ENCODE measurements at places on chromosomes 2 and 18. TPM values are rescaled to one million over a fixed set of nuclear protein-coding genes. Genes with fewer than 3 reads are reported as not detected.

DNA sequence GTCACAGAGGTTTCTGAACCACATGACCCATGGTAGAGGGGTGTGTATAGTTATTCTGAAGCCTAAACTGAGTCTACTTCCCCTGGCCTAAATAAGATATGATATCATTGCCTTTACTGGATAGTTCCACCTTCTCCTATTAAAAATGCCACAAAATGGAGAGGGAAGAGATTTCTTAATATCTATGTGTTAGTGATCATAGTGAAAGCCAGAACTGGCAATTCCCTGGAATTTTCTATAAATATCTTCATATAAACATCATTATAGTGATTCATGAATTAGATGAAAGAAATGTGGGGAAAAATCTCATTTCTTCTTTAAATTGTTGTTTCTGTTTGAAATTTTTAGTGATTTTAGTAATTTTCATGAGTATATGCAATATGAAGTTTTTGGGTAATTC is 45.8 kb downstream of the TSHZ1 start:
- no peak for DNase-seq

DNA sequence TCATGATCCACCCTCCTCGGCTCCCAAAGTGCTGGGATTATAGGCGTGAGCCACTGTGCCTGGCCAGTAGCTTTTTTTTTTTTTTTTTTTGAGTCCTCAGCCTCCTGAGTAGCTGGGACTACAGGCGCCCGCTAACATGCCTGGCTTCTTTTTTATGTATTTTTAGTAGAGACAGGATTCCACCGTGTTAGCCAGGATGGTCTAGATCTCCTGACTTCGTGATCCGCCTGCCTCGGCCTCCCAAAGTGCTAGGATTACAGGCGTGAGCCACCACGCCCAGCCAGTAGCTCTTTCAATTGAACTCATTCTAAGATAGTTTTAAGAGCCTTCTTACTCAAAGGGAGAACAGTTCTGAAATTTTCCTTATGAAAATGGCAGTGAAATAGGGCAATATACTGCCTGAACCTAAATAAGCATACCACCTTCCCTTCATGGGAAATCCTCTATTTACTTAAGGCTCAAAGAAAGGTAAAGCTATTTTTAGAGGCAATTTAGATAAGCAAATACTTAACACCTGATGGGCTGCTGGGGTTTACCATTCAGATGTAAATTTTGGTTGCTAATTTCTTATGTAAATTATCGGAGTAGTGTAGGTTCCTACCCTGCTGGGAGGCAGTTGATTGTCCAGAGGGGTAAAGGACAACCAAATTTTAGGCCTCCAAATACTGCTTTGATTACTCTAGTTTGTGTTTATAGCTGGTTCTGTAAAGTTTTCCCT is 144.7 kb downstream of the GREB1L start:
- no peak for DNase-seq

DNA sequence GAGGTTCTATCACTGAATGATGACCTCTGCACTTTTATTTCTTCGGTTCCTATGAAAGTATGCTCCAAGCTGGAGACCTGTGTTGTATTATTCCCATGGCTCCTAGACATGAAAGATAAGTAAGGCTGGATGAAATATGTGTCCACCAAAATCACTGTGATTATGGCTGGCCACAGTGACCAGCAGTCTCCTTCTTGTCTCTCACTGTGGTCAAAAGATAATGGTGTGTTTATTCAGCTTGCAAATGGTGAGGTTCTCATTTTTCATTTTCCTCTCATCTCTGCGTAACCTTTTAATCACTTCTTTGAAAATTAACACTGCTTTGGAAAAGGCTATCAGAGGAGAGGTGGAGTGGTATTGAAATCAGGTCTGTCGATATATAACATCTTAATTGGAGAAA is 107.8 kb upstream of the DAPL1 start:
- no peak for DNase-seq

DNA sequence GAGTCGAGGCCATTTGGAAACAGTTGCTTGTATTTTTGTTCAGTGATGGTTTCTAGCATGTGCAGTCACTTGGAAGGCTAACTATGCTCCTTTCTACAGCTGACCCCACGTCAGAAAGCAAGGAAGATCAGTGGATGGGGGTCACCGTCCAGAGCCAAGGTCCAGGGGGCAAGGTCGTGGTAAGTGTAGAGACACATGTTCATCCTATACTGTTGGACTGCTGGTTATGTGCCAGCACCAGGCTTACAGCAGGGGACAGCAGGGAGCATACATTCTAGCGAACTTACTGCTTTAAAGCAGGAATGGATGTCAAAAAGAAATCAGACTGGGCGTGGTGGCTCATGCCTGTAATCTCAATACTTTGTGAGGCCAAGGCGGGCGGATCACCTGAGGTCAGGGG is 40.0 kb downstream of the ITGA6 start:
- DNase-seq, result no peak

- no peak for DNase-seq
Observed at GRCh38 chr2:65728477-65729180, 296.2 kb upstream of the SPRED2 start.

DNA sequence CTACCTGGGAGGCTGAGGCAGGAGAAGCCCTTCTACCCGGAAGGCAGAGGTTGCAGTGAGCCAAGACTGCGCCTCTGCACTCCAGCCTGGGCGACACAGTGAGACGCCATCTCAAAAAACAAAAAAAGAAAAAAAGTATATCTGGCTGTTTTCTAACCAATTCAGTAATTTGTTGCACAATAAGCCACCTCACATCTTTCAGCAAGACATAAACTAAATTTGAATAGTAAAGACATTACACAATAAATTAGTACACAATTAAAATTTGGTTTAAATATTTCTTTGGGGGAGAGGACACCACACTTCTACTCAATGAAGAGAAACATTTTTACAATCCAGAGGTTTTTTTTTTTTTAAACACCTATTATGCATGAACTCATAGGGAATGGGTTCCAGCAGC is 36.0 kb upstream of the MTA3 start:
- no peak for DNase-seq

- DNase-seq, result no peak
Observed at GRCh38 chr18:79944126-79944731, 7.2 kb downstream of the SLC66A2 start.

DNA sequence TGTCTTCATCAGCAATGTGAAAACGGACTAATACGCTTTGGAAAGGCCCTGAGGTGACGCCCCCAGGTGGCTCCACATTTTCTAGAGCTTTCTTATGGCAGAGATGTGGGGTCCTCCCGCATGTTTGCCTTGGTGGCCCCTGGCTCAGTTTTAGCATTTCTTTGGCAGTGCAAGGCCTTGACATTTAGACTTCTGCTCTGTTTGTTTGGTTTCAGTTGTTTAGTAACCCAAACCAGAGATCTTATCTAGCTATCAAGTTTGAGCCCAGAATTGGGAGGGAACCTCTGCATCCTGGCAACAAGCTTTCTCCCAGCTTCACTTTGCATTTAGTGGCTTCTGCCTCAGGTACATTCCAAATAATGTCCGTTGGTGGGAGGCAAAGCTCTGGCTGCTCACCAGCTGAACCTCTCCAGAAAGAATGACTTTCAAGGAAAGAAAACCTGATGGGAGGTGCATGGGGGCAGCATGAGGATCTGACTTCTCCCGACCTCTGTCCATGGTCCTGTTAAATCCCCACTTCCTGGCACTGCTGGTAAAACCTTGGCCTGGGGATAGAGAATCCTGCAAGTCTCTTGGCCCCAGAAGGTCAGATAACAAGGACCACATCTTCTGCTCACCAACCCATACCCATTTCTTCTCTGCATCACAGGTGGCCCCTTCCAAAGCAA is 12.0 kb upstream of the MBP start:
- no peak for DNase-seq

DNA sequence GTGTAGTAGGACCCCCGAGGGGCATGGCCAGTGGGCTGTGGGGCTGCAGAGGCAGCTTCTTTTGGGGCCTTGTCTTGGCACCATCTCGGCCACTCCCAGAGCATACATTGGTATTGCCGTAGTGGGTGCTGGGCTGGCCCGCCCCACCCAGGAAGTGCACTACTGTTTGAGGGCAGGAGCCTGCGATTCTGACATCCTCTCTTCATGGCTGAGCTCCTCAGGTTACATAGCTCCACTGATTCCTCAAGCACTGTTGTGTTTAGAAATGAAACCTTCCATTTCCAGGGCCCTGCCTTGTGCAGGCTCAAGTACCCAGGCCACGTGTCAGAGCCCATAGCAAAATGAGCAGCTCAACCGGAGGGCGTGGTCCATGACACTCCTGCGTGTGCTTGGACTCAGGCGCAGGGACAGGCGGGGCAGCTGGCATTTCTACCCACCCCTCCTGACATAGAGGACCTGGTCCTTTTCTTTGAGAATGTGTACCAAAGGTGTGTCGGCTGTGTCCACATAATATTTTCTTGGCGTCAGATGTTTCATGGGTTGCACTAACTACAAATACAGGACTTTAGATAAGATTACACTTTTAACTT is 67.9 kb downstream of the DGKD start:
- DNase-seq, result no peak

DNA sequence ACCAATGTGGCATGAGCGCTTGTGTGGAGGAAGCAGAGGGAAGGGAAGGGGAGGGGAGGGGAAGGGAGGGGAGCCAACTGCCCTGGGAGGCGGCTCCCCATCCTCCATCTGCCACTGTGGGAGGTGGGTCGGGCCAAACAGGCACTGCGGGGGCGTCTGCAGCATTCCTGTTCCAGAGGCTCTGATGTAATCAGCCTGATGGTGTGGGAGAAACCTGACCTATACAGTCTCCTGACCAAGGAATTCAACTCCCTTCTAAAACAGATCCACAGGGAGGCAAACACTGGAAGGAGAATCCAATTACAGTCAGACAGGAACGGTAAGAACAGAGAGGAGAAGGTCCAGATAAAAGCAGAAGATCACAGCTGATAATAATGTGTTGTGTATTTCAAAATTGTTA is 88.8 kb downstream of the CD8B2 start:
- peak; percentile 50 for DNase-seq

GRCh38 chr2:133644846-133645245 is 76.6 kb upstream of the NCKAP5 start:
- DNase-seq, result peak; percentile 89

DNA sequence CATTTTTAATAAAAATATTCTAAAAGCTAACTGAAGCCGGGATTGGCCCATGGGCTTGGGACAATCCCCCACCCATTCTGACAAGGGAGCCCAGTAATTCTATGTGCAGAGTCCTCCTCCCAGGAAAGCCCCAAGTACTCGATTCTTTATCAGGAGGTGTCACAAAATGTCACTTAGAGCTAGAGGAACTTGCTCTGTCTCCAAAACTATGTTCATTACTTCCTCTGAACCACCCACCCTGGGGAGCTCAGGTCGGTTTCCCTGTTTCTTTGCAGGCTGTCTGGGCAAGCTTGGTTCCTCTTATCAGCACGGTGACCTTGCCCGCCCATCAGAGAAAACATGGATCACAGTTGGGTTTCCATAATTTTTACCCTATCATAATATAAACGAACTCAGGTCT is 430.6 kb upstream of the ID2 start:
- no peak for DNase-seq

- DNase-seq, result no peak
Observed at GRCh38 chr18:42064109-42064508, 109.1 kb downstream of the PIK3C3 start.

DNA sequence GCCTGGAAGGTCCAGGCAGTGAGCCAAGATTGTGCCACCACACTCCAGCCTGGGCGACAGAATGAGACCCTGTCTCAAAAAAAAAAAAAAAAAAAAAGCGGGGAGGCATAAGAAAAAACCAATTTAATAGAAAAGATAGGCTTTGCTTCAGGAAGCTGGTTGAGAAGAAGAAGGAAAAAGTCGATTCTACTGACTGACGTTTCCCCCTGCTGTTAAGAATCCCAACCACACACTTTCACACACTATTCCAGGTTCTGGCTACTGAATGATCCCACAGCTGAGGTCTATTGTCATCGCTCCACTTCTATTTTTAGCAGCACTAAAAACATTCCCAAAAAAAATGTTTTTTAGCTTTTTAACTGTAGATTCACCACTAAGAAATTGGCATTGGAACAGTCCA is 6.7 kb upstream of the CHCHD5 start:
- no peak for DNase-seq

DNA sequence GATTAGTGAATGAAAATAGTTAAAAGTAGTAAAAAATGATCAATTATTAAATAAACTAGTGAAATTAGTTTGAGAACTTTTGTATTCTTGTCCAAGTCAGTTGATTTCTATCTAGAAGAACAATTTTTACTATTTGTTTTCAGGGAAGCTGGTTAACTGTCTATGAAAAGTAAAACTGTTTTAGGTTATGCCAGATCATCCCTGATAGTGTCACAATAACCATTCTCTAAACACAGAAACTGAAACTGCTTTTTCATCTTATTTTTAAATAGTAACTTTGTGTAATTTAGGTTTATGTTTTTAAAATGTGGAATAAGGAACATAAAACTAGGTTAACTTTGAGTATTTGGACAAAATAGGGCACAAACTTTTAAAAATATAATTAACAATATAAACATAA is 1087.2 kb downstream of the DPP10 start:
- no peak for DNase-seq

GRCh38 chr18:3453540-3454364 is 3.8 kb downstream of the TGIF1 start:
- peak; percentile 26 for DNase-seq

DNA sequence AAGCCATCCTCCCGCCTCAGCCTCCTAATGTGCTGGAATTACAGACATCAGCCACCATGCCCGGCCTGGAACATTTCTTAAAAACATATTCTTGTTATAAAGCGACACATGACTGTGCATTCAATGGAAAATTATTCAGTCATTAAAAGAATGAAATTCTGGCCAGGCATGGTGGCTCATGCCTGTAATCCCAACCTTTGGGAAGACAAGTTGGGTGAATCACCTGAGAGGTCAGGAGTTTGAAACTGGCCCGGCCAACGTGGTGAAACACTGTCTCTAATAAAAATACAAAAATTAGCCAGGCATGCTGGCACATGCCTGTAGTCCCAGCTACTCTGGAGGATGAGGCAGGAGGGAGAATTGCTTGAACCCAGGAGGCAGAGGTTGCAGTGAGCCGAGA is 21.6 kb upstream of the RPRD1A start:
- no peak for DNase-seq

- no peak for DNase-seq
Observed at GRCh38 chr2:26058390-26058789, 24.5 kb downstream of the RAB10 start.

DNA sequence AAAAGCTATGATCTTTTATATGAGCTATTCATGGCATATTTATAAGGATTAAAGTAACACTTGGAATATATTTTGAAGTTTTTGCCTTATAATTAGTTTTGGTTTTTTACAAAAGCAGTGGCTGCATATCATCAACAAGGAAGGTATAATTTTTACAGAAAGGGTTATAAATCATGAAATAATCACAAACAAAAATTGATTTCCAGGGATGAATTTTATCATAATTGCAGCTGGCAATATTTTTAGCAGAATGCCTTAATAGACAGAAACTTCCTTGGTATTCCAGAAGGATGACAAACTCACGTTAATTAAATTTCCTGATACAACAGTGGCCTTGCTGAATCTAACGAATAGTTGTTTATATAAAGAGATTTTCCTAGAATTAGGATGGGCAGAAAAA is 260.5 kb upstream of the SLC39A10 start:
- no peak for DNase-seq

GRCh38 chr2:119485336-119486110 is 38.8 kb downstream of the SCTR start:
- no peak for DNase-seq

MAPK4 gene
- polyA plus RNA-seq, result 28.3 TPM

SLC8A1 gene
- 7.6 TPM for polyA plus RNA-seq

NCKAP5 gene
- polyA plus RNA-seq, result 1.1 TPM

RESP18 gene
- polyA plus RNA-seq, result not detected

ABCG8 gene
- polyA plus RNA-seq, result not detected

ALLC gene
- not detected for polyA plus RNA-seq

MZT2B gene
- 403 TPM for polyA plus RNA-seq

C2orf80 gene
- 3.3 TPM for polyA plus RNA-seq

ANKZF1 gene
- 19.2 TPM for polyA plus RNA-seq

POTEI gene
- polyA plus RNA-seq, result not detected

VSNL1 gene
- 124 TPM for polyA plus RNA-seq

MAB21L4 gene
- polyA plus RNA-seq, result 0.22 TPM

CNDP1 gene
- polyA plus RNA-seq, result 90.4 TPM

Data from brain (organoid and tissue), 16 donors.